ENCODE measurements at places on chromosomes 11 and 22.

- peaks cover 12% of the 10 kb centered on the region for H3K4me1 ChIP-seq
- DNase-seq = no peak
- H3K36me3 ChIP-seq = no peaks in the 10 kb centered on the region
- H3K4me3 ChIP-seq = peak overlapping the region; percentile 40
- H3K27ac ChIP-seq = no peak overlapping the region
Measured at GRCh38 chr11:66328302-66329144, 7.7 kb downstream of the RIN1 start.

DNA sequence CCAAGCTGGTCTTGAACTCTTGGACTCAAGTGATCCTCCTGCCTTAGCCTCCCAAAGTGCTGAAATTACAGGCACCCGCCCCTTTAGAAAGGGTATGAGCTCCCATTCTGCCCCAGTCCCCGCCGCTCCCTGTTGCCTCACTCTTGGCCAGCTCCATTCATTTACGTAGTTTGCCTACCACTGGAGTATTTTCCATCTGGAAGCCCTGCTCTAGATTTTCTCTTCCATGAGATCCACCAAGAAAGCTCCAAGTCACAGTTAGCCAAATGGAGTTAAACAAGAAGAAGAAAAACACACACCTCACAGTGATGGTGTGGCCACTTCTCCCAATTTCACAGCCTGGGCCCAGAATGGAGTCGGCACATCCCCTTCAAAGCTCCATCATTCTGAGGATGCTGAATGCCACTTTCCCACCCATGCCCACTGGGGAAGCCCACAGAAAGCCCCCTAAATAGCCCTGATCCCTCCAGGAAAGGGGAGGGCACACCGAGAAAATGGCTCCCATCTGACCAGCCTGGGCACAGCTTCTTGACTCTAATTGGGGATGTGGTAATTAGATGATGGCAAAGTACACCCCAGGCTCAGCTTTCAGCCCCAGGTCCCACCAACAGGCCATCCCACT lies 381.2 kb downstream of the MN1 start:
- no peak for DNase-seq
- H3K4me1 ChIP-seq = peaks cover 14% of the 10 kb centered on the region
- no peak overlapping the region for H3K4me3 ChIP-seq
- H3K36me3 ChIP-seq = no peaks in the 10 kb centered on the region
- no peaks in the 10 kb centered on the region for H3K27me3 ChIP-seq
- H3K27ac ChIP-seq = peak overlapping the region; percentile 83

DNA sequence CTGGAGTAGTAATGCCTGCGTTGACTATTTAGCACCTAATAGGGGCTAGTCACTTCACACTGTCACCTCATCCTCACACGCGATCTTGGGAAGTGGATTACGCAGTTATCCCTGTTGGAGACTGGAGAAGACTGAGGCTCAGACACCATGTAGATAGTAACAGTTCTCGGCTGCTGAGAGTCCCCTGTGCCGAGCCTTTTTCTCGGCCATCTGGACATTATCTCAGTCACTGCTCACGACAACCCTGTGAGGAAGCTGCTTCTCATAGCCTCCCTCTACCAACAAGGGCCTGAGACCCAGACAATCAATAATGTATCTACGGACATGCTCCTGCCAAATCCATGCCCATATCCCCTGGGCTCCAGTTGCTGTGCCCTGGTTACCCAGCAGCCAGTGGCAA lies 25.9 kb downstream of the SCUBE1 start:
- DNase-seq = no peak
- no peak overlapping the region for H3K27ac ChIP-seq
- H3K36me3 ChIP-seq = no peaks in the 10 kb centered on the region
- H3K4me1 ChIP-seq = peaks cover 20% of the 10 kb centered on the region
- H3K4me3 ChIP-seq = no peak overlapping the region

- peaks cover 7% of the 10 kb centered on the region for H3K4me1 ChIP-seq
- no peaks in the 10 kb centered on the region for H3K36me3 ChIP-seq
- peaks cover 7% of the 10 kb centered on the region for H3K27me3 ChIP-seq
- no peak overlapping the region for H3K27ac ChIP-seq
- H3K4me3 ChIP-seq = no peak overlapping the region
Measured at GRCh38 chr11:13011466-13012055, 2.4 kb downstream of the RASSF10 start.

DNA sequence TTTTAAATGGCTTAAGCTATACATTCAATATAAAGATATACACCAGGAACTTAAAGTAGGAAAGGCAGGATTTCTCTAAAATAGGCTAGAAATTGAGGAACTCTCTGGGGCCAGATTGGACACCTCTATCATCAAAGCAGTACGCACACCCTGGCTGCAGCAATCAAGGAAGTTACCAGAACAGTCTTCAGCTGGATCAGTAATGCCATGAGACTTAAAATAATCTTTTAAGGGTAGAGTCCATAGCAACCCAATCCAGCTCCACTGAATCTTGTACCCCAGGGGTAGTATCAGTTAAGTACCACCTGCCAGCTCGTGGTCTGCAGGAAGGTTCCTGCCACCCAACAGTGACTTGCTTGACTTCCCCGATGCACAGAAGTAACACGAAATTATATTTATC lies 3.0 kb downstream of the RDX start:
- H3K4me3 ChIP-seq = no peak overlapping the region
- no peak overlapping the region for H3K27ac ChIP-seq
- peaks cover 34% of the 10 kb centered on the region for H3K4me1 ChIP-seq

DNA sequence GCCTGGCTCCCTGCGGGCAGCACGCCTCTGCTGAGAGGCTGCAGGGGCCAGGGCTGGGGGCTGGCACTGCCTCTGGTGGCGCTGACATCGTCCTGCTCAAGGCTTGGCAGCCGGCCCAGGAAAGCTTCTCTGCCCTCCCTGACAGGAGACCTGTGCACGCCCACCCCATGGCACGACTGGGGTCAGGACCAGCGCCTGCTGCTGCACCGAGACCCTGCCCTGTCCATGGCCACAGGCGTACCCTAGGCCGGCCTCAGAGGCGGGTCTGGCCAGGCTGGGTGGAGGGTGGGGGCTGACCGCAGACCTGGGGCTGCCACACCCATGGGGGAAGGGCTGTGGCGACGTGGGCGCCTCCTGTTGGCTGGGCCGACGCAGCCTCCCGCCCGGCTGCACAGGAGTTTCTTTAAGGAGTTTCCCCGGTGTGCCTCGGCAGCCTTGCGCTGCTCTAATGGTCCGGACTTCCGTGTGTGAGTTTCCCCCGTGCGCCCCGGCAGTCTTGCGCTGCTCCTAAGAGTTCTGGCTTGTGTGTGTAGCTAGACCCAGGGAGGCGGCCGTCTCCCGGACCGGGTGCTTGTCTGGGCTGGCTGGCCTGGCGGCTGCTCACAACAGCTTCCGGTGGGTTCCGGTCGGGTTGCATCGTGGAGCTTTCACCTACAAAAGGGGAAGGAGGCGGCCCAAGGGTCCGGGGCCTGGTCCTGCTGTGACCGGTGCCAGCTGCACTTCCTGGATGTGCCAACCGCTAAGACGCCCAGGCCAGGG lies 4.6 kb downstream of the TRABD start:
- H3K4me3 ChIP-seq = peak overlapping the region; percentile 74
- H3K36me3 ChIP-seq = peaks cover 8% of the 10 kb centered on the region
- no peaks in the 10 kb centered on the region for H3K27me3 ChIP-seq
- H3K27ac ChIP-seq = peak overlapping the region; percentile 86
- peaks cover 38% of the 10 kb centered on the region for H3K4me1 ChIP-seq
- DNase-seq = no peak

All from thoracic aorta (tissue), 2 donors.